ENCODE measurements at places on chromosomes 11 and 22.

DNA sequence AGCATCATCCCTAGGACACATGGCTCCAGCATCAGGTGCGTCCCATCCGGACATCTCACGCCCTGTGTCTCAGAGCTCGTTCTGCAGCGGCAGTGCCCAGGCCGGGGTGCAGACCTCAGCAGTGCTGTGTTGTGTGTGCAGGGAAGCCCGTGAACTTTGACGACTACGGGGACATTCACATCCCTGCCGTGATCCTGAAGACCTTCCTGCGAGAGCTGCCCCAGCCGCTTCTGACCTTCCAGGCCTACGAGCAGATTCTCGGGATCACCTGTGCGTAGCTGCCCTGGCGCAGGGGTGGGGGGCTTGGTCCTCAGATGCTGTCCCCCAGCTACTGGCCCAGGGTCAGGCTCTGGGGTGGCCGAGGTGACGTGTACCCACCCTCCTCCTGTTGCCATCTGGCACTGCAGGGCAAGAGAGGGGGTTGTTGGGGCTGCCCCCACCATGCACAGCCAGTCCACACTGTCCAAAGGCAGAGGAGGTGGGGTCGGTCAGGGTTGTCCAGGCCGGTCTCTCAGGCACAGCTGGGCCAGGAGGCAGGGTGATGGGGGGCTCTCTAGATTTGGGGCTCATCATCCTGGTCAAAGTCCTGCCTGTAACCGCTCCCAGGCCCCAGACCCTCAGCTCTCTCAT, 96.5 kb downstream of the ARHGAP8 start:
- DNase-seq: no peak

DNA sequence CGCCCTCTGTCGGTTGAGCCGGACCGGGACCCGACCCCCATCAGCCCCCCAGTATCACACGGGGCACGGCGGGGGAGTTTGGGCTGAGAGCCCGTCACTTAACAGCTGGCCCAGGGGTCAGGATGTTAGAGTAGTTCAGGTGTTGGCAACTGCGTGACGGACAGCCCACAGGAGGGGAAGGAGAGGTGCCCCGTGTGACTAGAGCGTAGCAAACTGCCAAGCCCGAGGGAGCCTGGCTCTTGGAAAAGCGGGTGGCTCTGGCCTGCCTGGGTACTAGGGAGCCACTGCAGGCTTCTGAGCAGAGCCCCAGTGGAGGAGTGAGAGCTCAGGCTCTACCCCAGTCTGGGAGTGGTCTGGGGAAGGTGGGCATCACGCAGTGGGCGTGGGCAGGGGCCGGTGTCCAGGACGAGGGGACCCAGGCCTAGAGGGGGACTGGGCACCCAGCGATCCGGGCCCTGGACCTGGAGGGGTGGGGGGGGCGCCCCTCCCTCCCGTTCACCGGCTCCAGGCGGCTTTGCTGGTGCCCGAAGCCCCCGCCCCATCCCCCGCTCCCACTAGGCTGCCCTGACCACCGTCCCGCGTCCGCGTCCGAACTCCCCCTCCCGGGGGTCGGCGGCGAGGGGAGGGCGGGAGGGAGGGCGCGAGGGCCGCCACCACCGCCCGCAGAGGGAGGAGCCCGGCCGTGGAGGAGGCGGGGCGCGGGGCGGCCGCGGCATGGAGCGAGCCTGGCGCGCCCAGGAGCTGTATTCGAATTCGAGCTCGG, 24.4 kb downstream of the SHANK3 start:
- no peak for DNase-seq

GRCh38 chr22:50621356-50621880, 6.5 kb downstream of the ARSA start:
- DNase-seq: peak; percentile 27

- DNase-seq: no peak
Observed at GRCh38 chr11:76723548-76723947, 53.0 kb upstream of the LRRC32 start.

DNA sequence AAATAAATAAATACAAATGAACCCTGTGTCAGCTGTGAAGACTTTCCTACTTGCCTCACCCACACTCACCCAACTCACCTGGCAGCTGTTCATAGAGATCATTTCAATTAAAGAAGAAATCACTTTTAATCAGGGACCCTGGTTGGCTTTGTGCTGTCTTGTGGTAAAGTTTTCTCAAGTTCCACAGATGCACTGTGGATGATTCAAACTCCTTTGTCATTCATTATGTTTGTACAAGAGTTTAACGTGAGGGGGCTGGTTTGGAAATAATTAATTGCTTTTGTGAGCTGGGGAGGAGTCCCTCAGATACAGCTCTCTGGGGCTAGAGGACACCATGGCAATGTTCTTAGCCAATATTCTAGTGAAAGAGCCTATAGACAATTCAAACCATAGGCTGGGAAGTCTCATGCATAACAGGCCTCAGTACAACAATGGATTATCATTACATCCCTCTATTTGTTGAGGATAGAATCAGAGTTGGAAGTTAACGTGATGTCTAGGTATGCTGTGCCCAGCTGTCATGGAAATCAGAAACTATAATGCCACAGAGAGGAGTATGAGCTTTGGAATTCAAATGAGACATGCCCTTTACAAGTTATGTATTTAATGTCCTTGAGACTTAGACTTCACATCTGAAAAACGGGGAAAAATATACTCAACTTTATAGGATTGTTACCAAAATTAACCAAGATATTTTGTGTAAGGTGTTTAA, 698.5 kb downstream of the KCNA4 start:
- DNase-seq: no peak

Data from NCI-H1105 treated with DMSO at 0.1 percent for 48 hours (cell line).